Fibroblast of the aortic adventitia (primary cell): ENCODE measurements at places on chromosomes 11 and 22. TPM values are rescaled to one million over a fixed set of nuclear protein-coding genes. Genes with fewer than 3 reads are reported as not detected.

DNA sequence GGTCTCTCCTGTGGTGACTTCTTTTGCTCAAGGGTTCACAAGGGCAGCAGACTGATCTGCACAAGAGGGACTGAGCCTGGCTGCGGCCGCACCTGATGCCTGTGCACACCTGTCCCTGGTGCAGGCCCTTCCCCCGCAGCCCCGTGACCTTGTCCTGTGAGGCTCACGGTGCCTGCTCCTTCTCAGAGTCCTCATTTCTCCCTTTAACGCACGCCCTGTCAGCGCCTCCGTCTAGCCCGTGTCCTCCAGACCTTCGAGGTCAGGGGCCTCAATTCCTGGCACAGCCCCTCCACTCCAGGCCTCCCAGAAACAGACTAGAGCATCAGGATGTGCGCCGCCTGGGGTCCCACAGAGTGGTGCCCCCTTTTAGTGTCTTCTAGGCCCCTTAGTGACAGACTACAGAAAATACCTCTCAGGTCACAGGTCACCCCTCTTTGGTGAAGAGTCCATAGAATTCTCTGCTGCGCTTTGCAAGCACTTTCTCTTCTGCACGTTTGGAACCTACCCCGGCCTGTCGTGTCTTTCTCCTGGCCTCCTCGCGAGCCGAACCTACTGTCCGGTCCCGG lies 1.0 kb upstream of the DRD4 start:
- no peak for DNase-seq

DENND6B gene
- total RNA-seq, result 2.8 and 4.3 TPM in 2 replicates

DNA sequence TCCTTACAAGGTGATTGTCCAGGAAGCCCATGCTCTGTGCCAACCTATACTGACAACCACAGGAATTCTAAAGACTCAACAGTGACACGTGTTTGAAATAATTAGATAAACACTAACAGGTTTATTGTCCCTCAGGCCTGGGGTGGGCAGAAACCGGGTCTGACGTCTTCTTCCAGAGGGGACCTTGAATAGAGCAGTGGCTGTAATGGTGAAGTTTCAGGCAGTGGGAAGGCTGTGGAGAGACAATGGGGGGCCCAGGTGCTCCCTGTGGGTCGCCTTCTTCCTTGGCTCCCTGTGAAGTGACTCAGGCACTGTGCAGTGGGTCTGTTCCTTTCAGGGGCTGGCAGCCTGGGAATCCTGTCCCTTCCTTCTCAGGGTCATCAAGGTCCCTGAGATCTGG lies 54.6 kb downstream of the OTOG start:
- DNase-seq, result no peak

- peak; percentile 57 for DNase-seq
Measured at GRCh38 chr22:26763633-26764361, 106.4 kb downstream of the MIAT start.

NAALADL1 gene
- total RNA-seq, result 9.7 and 11.5 TPM in 2 replicates

DNA sequence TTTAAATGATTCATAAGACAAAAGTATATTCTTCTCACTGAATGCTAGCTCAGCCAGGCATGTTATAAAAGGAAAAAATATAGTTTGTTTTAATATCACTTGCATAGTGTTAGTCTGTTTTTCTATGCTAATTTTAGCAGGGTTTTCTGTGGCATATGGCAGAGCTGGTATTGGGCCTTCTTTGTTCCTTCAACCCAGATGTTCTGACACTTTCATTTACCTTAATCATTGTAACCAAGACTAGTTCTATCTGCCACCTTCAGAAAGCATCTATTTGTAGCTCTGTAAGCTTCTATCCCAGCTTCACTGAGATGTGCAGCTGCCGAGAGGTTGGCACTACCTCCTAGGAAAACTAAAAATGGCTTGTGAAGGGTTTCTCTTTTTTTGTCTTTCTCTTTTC lies 338.7 kb downstream of the GUCY1A2 start:
- DNase-seq, result no peak

DNA sequence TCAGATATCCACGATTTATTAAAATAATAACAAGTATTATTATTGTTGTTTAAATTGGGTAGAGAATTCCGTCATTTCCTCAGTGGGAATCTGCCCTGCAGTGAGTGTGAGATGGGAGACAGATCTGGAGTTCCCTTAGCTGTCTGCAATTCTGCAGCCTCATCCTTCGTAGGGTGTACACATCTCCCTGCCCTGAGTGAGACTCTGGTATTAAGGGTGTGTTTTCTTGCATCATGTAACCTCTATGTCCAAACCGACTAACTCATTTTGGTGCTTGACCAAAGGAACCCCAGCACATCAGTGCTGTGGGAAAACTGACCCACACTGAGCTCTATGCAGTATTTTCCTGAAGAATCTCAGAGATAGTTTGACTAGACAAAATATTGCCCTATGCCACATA lies 157.6 kb downstream of the LDLRAD3 start:
- DNase-seq, result no peak

- DNase-seq, result no peak
Measured at GRCh38 chr11:63022441-63022840, 6.8 kb upstream of the SLC22A8 start.

- DNase-seq, result peak; percentile 51
Measured at GRCh38 chr11:15770798-15771414, 585.4 kb downstream of the SOX6 start.

- no peak for DNase-seq
Measured at GRCh38 chr22:27792452-27793161, 8.9 kb downstream of the MN1 start.

DNA sequence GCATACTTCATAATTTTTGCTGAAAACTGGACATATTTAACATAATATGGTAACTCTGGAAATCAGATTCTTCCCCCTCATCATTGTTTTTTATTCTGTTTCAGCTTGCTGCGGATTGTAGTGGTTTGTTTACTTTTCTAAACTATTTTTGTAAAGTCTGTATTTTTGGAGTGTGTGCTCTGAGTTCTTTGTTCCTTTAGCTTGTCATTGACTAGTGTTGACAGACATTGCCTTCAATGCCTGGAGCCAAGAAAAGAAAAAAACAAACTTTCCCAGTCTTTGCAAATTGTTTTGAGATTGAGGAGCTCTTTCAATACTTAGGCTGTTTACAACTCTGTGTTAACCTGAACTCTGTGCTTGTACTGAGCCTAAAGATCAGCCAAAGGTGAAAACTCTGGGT lies 137.3 kb upstream of the CEP126 start:
- no peak for DNase-seq

TESMIN gene
- total RNA-seq, result 1.2 TPM in 1 of 2 replicates, not detected in the other

MYO18B gene
- total RNA-seq, result 0.08 TPM in 1 of 2 replicates, not detected in the other

GLB1L2 gene
- total RNA-seq, result not detected in 2 replicates

GRCh38 chr22:38829485-38829884 lies 14.3 kb downstream of the NPTXR start:
- DNase-seq, result no peak

E2F8 gene
- 4.4 TPM in 1 of 2 replicates, not detected in the other for total RNA-seq

MFRP gene
- total RNA-seq, result 0.08 TPM in 1 of 2 replicates, not detected in the other

QSER1 gene
- total RNA-seq, result 18.8 and 38.1 TPM in 2 replicates

MAP6 gene
- 3.4 and 10.0 TPM in 2 replicates for total RNA-seq

- no peak for DNase-seq
Measured at GRCh38 chr11:16494918-16495691, 138.8 kb upstream of the SOX6 start.

DRAP1 gene
- 155 and 317 TPM in 2 replicates for total RNA-seq

DNA sequence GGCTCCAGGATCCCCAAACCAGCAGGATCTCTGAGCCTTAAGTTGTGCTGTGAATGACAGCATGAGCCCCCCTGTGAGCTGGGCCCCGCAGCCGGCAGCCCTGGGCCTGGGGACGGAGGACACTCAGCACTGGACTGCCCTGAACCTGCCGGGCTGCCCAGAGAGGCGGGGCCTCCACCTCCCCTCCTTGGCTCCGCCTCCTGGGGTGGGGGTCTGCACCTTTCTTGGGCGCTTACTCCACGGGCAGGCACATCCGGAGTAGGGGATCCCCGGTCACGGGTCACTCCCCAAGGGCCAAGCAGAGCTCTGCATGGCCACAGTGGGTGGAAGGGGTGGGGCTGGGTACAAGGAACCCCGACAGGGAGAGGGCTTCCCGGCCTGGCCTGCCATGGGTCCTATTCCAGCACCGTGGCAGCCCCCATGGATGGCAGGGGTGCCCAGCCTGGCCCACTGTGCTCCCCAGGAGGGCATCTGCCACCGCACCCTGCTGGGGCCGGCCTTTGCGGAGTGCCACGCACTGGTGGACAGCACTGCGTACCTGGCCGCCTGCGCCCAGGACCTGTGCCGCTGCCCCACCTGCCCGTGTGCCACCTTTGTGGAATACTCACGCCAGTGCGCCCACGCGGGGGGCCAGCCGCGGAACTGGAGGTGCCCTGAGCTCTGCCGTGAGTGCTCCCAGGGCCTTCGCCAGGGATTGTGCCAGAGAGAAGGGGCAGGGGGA lies 5.4 kb downstream of the MUC5B start:
- no peak for DNase-seq

GRCh38 chr11:40987776-40988435 lies 471.5 kb downstream of the LRRC4C start:
- no peak for DNase-seq

GRCh38 chr11:123159183-123159857 lies 35.7 kb downstream of the CLMP start:
- DNase-seq, result peak; percentile 40

GRCh38 chr11:64028398-64029115 lies 7.2 kb upstream of the FLRT1 start:
- DNase-seq, result no peak

GRCh38 chr11:118984825-118985224 lies 13.1 kb upstream of the CENATAC start:
- DNase-seq, result no peak

DNA sequence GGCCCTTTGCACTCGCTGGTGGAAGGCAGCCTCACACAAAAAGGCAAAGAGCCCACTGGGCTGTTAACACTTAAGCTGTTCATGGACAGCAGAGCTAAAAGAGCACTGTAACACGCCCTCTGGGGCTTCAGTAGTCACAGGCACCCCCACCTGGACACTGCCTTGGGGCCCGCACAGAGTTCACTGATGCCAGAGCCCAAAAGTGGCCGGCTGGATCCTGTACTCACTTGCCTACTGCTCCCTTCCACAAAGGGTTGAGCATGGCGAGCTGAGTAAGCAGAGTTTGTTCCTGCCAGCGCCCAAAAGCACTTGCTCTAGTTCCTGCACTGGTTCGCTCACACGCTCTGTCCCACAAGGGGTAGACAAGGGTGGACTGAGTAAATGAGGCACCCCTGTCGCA lies 78.8 kb downstream of the RELT start:
- no peak for DNase-seq

- peak; percentile 17 for DNase-seq
Measured at GRCh38 chr11:110985547-110985946, 260.0 kb upstream of the POU2AF2 start.

DNA sequence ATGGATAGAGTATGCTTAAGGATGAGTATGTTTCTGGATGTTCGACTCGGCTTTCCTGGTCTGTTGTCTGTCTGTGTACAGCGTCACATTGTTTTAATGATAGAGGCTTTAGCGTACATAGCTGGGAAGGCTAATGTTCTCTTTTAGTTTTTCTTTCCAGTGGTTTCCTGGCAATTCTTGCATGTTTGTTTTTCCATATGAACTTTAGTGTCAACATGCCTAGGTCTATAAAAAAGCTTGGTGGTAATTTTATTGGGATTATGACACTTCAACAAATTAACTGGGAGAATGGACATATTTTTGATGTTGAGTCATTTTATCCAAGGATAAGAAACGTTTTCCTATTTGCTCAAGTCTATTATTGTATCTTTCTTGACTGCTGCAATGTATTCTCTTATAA lies 17.6 kb downstream of the F2 start:
- no peak for DNase-seq

DNA sequence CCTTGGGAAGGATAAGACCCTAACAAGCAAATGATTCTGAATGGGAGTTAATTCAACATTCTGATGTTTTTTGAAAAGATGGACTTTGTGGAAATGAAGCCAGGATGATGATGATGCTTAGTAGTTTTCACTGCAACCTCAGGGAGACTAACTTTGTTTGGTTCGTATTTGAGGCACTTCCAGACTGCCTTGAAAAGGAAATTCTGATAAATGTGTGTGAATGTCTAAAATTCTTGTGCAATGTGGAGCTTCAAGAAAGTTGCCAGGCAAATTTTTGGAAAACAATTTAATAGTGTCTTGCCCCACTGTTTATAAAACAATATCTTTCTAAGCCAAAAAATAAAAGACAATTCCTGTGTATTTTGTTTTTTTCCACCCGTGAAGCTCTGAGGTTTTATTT lies 11.2 kb upstream of the NAV2 start:
- peak; percentile 60 for DNase-seq

DNA sequence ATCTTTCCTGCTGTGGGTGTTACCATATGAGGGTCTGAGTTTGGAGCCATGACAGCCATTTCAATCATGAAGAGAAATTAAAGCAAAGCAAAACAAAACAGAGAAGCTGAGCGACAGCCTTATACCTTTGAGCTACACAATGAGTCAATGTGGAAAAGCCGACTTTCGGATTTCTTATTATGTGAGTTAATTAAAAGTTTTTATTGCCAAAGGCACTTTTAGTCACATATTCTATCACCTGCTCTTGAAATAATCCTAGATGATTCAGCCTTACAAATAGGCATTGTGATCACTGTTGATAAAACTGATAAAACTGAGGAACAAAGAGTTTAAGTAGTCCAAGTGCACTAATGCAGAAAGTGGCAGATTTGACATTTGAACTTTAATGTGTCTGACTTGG lies 381.9 kb upstream of the TENM4 start:
- DNase-seq, result no peak

PRG3 gene
- not detected in 2 replicates for total RNA-seq

SLC35E4 gene
- total RNA-seq, result 5.1 and 19.7 TPM in 2 replicates

SCUBE2 gene
- total RNA-seq, result 0.54 and 1.1 TPM in 2 replicates

DNA sequence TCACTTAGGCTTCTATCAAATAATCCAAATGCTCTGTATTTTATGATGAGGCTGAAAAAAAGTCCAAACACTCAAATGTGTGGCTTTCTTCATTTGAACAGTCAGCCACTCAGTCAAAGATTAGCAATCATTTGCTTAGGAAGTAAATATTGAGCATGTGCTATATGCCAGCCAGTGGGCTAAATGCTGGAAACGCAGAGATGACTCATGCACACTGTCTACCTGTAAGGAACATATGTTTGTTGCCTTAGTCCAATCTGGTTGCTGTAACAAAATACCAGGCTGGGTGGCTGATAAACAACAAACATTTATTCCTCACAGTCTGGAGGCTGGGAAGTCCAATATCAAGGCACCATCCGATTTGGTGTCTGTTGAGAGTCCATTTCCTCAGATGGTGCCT lies 617.3 kb downstream of the NTM start:
- no peak for DNase-seq

GRCh38 chr22:40348025-40348658 lies 1.8 kb downstream of the ADSL start:
- DNase-seq, result peak; percentile 73

GRCh38 chr11:63610604-63611394 lies 3.4 kb downstream of the PLAAT3 start:
- DNase-seq, result no peak
